ENCODE measurements at places on chromosomes 1 and 21.

DNA sequence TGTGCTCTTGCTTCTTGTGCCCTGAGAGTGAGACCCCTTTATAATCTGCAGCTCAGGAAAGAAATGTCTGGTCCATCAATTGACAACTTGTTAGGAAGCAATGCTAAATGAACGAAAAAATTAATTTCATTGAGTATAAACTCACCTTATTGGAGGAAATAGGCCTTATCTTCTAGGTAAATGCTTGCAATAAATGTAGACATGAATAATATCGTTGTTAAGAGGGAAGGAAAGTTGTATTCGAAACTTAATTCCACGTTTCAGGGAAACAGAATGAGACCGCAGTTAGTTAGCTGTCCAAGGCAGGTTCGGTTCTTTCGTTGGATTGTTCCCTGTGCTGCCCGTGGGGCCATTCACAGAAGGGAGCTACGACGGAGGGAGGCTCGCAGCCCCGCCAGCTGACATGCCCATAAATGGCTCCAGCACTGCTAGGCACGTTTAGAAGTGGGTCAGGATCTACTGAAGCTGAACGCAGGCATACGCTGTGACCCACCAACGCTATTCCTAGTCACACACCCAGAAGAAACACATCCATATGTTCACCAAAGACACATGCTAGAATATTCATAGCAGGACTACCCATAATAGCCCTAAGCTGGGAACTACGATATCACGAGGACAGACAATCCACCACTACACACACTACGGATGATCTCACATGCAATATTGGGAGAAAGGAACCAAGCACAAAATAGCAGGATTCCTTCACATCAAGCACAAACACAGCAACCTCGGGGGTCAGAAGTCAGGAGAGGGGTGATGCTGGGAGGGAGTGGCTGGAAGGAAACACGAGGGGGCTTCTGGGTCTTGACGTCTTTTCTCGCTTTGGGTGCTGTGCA lies 56.2 kb upstream of the LBR start:
- DNase-seq: no peak

DNA sequence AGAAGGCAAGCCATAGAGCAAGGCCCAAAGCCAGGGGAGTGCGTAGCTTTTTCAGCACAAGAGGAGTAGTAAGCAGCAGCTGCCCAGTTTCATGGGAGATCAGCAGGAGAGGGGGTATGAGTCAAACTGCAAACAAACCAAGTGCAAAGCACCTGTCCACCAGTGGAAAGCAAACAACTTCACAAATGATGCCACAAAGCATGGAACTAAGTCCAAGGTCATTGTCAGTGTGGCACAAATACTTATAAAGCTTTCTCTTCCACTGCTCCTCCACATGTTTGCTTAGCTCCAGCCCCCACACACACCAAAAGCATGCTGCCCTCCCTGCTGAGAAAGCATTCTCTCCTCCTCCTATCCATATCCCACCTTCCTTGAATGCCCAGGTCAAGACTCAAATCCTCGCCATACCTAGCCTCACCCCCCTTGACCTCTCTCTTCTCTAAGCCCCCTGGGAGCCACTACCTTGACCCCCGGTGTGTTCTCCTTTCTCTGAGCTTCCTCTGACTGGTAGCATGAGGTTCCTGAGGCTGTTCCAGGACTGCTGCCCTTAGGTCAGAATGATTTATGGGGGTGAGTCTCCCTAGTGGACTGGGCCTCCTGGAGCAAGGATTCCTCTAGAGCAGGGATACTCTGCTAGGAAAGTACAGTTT lies 70.4 kb downstream of the DMAP1 start:
- no peak for DNase-seq

- DNase-seq: no peak
Observed at GRCh38 chr1:56569661-56570060, 9.7 kb downstream of the PLPP3 start.

DNA sequence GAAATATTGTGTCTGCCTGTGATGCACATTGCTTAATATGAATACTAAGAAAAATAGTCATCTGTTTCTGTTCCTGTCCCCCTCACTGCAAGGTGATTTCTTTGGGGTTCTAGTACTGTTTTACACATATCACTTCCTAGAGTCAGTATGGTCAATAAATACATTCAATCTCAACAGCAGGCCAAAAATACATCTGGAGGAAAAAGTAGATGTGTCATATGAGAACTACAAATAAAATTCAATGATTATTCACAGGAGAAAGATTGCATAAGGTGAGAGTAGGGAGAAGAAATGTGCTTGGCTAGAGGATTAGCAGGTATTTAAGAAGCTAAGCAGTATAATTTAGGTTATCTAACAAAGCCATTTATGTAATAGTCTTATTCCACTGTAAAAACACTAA lies 45.3 kb upstream of the SAMSN1 start:
- DNase-seq: no peak

GRCh38 chr1:93595266-93595665 lies 86.4 kb downstream of the BCAR3 start:
- no peak for DNase-seq

DNA sequence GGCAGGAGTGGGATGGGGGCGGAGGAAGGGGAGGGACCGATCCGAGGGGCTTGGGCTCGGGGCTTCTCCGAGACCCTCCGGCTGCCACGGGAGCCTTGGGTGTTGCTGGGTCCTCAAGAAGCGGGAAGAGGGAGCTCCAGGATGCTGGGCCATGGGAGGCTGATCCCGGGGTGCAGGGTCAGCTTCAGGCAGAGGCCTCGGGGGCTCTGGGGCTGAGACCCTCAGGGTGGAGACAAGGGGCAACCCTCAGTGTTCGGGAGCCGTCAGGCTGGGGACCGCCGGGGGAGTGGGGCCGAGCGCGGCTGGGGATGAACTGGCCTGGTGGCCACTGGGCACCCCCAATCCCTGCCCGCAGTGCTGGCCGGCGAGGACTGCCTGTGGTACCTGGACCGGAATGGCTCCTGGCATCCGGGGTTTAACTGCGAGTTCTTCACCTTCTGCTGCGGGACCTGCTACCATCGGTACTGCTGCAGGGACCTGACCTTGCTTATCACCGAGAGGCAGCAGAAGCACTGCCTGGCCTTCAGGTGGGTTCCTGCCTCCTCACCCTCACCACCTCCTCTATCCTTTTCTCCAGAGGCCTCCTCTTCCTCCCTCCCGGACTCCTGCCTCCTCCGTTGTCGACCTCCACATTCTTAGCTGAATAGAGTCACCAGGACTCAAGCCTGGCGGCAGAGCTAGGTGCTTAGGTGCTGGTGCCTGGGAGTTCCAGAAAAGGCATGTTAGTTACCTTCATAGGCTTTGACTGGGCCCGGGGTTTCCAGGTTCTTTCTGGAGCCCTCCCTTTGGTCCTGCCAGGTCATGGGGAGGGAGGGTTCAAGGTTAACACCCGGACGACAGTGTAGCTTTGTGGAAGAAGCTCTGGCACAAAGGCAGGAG lies 631 bp downstream of the SHISA4 start:
- DNase-seq: no peak

- DNase-seq: no peak
Observed at GRCh38 chr21:33971492-33972013, 55.9 kb upstream of the ATP5PO start.

GRCh38 chr1:7177438-7178146 lies 392.3 kb downstream of the CAMTA1 start:
- no peak for DNase-seq

DNA sequence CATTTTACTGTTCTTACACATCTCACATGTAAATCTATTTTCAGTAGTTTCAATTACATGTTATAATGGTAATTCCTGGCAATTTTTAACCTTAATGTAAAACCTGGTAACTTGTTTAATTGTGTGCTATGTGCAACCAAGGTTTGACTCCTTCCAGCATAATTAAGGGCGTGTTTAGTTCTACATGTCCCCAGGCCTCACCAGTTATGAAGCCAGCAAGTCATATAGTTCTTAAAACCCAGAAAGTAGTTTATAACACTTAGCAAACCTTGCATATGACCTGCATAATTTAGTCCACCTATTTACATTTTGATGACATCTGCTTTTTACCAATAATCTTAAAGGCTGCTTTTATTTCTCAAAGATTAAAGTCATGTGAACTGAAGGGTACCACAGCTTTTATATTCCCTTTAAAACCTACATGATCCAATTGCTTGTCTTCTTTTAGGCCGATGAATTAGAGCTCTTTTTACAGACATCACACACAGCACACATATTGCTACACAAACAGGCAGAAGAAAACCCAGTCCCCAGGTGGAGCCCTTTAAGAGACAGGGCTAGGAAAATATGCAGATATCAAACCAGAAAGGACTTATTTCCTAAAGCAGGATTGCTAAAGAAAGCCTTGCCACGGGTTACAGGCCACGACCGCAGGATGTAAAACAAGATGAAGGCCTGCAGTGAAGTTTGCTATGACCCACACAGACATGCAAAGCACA lies 23.2 kb upstream of the SYCP1 start:
- DNase-seq: no peak

- DNase-seq: no peak
Observed at GRCh38 chr1:112636597-112637253, 17.1 kb downstream of the CAPZA1 start.

Data from activated gamma-delta T cell treated with Interleukin-2 at 50 U/mL for 16 hours (primary cell).